ENCODE measurements at places on chromosomes 13 and 19.

- DNase-seq: no peak
These were observed 324.6 kb downstream of the SHISA2 start for GRCh38 chr13:25727250-25727649.

- no peak for DNase-seq
These were observed 99.9 kb upstream of the FAM216B start for GRCh38 chr13:42681326-42682100.

DNA sequence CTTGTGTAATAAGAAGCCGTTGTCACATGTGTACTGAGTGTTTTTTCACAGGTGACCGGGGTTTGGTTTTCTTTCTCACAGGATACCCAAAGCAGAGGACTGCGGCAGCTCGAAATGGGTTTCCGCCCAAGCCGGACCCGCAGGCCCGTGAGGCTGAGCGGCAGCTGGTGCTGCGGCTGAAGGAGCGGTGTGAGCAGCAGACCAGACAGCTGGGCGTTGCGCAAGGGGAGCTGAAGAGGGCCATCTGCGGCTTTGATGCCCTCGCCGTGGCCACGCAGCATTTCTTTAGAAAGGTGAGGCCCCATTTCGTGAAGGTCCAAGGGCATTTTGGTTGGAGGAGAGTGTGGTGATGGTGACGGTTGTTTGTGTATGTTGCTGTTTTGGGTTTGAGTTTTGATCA, 236.3 kb downstream of the SLC7A1 start:
- DNase-seq: no peak

DNA sequence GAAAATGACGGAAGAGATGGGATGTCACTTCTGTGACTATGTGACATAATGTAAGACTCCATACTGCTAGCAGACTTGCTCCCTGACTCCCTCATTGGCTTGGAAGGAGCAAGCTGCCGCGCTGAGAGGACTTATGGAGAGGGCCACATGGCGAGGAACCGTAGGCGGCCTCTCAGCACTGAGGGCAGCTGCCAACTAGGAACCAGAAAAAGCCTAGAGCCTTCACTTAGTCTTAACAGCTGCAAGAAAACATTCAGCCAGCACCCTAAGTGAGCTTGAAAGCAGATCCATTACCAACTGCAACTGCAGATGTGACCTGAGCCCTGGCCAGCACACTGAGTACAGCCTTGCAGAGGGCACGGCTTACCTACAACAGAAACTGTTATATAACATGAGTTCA, 33.9 kb downstream of the USP12 start:
- no peak for DNase-seq

- no peak for DNase-seq
These were observed 15.5 kb downstream of the ZNF610 start for GRCh38 chr19:52351512-52351911.

DNA sequence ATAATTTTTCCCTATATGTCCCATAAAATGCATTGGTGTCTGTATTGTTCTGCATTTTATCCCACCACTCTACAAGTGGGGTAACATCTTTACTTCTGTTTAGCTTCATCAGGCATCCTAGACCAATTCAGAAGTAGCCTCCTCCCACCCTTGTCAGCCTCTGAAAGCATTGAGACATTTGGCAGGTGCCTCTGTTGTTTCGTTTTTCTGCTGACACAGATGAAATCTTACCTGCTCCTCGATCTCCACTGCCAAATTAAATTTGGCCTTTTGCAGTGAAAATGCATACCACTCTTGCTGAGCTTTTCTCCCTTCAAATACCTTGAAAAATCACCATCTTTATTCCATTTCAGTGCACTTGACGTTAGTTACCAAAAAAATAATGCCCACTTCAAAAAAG, 83.5 kb upstream of the STARD13 start:
- no peak for DNase-seq

DNA sequence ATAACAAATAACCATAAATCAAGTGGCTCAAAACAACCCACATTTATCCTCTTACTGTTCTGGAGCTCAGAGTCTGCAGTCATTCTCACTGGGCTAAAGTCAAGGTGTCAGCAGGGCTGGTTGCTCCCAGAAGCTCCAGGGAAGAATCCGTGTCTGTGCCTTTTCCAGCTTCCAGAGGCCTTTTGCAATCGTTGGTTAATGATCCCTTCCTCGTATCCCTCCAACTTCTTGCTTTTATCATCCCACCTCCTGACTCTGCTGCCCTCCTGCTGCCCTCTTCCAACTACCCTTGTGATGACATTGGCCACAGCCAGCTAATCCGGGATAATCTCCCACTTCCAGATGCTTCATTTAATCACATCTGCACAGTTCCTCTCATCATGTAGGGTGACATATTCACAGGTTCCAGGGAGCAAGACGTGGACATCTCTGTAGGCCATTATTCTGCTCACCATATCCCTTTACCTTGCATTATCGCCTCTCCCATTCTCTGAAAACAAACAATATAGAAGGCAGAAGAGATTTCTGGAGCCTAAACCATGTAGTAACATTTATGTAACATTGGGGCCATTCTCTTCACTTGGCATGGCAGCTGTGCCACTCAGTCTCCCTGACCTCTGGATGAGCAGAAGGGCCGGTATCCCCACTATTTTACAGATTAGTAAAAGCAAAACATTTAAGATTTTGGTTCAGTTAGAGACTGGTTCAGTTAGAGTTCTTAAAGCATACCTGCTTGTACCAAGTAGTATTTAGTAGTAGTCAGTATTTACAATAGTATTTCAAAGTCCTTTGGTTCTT, 53.5 kb downstream of the RFC3 start:
- no peak for DNase-seq

- no peak for DNase-seq
These were observed 28.5 kb downstream of the SLITRK1 start for GRCh38 chr13:83853771-83854170.

DNA sequence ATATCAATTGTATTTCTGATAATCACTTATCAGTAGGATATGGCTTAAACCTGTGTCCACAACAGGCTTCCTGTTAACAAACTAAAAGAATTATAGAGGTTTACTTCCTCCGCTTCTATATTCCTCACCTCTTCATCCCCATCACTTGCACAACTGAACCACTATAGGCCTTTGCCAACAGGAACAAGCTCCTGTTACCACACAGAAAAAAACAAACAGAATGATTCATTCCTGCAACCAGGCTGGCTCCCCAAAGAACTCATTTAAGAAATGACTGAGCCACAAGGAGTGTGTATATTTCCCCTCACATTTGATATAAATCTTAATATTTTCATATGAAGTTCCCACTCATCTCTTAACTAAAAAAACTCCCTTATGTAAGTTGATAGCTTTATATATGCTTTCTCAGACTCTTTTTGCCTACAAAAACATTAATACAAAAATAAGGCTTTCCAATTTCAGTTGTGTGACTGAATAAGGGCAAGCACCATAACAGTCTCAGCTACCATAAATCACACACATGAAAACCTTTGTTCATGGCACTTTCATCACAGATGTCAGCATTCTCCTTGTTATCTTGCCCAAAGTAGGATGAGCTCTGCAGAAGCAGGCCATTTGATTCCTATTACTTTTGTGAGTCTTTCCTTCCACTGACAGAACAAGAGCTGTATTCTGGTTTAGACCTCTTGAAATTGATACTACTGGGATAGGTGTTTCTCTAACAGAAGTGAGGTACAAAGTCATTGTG, 366.8 kb downstream of the SLITRK1 start:
- DNase-seq: no peak

DNA sequence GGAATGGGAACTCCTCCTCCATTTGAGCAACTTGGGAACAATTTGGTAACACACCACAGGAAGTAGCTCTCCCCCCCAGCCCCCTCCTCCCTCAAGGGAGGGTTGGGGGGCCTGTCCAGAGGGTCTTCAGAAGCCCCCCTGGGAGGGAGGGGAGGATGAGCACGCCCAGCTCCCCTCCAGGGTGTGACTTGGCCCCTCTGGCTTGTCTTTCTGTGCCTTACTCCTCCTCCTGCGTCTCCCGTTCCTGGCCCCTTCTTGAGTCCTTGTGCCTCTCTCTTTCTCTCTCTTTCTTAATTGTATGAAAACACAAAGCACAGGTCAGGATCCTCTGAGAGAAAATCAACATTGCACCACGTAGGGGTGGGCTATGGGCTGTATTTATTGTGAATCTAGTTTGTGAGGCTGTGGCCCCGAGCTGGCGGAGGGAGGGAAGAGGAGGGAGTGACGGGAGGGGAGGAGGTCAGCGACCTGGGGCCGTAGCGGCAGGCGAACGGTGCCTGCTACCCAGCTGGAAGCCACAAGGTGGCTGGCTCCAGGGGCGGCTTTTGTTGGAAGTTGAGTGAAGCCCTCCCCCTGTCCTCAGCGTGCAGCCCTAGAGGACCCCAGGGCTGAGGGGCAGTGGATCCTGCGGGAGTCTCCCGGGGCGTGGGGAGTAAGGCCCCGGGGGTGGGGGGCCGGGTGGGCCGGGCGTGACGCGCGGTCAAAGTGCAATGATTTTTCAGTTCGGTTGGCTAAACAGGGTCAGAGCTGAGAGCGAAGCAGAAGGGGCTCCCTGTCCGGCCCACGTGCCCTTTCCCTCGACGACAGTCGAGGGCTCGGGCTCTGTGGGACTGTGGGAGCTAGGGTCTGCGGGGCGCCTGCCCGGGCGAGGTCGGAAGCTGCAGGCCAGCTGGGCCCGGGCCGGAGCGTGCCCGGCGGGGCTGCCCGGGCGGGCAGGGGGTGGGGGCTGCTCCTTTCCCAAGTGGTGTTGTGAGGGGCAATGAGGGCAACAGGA, 6.4 kb downstream of the LYL1 start:
- DNase-seq: peak; percentile 69

DNA sequence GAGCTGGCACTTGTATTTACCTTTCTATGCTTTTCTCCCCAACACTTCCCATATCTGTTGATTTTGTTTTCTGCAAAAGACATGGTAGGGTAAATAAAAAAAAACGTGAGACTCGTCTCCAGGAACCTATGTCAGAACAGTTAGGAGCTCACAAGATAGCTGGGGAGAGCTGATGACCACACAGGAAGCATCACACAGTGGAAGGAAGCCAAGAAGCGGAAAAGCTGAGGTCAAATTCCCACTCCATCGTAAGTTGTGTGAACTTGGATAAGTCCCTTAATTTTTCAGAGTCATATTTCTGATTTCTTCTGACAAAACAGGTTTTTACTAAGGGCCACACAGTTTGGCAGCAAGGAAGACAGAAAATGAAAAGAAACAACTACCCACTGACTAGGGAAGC, 199.6 kb downstream of the KLF5 start:
- DNase-seq: no peak

DNA sequence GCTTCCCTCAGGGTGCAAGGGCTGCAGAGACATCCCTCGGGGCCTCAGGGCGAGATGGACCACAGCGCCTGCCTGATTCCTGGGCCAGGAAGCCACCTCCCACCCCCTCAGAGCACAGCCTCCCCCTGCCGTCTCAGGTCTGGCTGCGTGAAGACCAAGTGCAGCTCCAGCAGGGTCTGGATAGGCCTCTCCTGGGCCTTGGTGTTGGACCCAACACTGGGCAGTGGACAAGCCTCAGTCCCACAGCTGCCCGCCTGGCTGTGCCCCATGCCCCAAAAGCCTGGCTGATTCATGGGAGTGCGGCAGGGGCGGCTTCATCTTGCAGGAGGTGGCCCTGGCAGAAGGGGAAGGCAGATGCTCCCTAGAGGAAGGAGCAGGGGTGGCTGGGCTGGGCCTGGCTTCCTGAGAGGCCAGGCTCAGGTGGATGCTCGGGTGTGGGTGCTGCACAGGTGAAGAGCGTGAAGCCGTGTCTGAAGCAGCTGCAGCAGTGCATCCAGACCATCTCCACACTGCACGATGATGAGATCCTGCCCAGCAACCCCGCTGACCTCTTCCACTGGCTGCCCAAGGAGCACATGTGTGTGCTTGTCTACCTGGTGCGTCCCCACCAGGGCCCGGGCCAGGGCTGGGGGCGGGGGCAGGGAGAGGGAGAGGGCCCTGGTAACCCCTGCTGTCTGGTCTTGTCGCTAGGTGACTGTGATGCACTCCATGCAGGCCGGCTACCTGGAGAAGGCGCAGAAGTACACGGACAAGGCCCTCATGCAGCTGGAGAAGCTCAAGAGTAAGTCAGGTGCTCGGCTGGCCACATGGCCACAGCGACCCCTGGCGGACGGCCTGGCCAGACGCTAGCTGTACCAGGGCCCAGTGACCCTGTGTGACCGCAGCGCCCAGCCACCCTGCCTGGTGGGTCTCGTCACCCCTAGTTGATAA, 21.7 kb downstream of the MAU2 start:
- DNase-seq: peak; percentile 85

GRCh38 chr19:13689085-13689484, 75.2 kb upstream of the MRI1 start:
- DNase-seq: peak; percentile 35

GRCh38 chr19:10760273-10760944, 42.5 kb downstream of the DNM2 start:
- no peak for DNase-seq

- DNase-seq: no peak
These were observed 5.2 kb downstream of the CHAMP1 start for GRCh38 chr13:114319441-114319913.

DNA sequence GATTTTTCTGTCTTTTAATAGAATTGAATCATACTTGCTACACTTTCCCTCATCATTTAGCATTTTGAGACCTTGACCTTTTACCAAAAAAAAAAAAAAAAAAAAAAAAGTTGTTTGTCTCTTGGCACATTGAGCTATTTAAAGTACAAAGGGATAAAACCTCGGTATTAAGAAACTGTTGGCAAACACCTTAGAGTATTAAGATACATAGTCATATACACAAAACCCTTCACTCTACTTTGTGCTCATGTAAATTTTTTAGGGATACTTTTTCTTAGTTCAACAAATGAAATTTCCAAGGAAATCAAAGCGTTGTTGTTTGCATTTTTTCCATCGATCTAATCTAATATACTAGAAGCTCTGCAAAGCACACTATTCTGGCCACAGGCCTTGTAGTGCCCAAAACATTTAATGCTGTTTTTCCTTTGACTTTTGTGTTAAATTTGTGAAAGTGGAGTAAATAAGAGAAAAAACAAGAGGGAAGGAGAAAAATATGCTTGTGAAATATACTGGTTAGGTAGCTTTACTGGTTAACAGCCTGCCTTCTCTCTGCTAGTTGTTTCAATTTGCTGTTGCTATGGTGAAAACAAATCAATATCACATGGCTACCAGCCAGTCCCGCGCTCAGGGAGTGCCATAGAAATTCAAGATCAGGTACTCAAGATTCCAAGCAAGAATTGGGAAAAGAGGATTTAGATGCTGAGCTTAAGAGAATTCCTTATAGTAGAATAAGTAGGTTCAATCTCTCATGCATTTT, 2.6 kb downstream of the MBNL2 start:
- DNase-seq: no peak

DNA sequence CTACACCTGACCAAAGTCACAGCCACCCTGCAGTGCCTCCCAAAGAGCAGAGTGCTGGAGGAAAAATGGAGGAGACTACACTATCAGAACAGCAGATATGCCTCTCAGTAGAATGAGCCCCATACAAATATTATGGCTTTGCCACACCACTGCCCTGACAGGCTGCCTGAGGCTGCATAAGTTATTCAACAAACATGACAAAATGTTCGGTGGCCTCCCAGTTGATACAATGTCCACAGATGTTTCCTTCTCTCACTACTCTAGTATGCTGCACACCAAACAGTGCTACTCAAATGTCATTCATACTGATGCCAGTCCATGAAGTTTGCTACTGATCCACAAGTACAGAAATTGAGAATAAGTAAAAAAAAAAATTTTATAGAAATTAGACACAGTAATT, 41.0 kb downstream of the N4BP2L2 start:
- no peak for DNase-seq

Data from Caco-2 (cell line).